Mammary epithelial cell (primary cell): ENCODE measurements at places on chromosomes 3 and 15. TPM values are rescaled to one million over a fixed set of nuclear protein-coding genes. Genes with fewer than 3 reads are reported as not detected.

Gene MBNL1
- polyA plus RNA-seq: 69.5 TPM

Gene RARB
- polyA plus RNA-seq: 0.08 TPM

Gene TGM5
- not detected for polyA plus RNA-seq

Gene GRM7
- polyA plus RNA-seq: 0.07 TPM

Gene BUB1B
- 18.5 TPM for polyA plus RNA-seq

Gene GOLGA6A
- not detected for polyA plus RNA-seq

Gene FAM174B
- 0.44 TPM for polyA plus RNA-seq

Gene C3orf20
- not detected for polyA plus RNA-seq

Gene CFAP92
- 0.29 TPM for polyA plus RNA-seq

Gene RHCG
- polyA plus RNA-seq: 1.5 TPM

Gene WDR48
- polyA plus RNA-seq: 11.7 TPM

Gene ERICH6
- 0.02 TPM for polyA plus RNA-seq

Gene ISLR
- polyA plus RNA-seq: 0.08 TPM

Gene GP9
- not detected for polyA plus RNA-seq

Gene CCR8
- not detected for polyA plus RNA-seq

Gene GOLGA8R
- 0.09 TPM for polyA plus RNA-seq

Gene CYP8B1
- not detected for polyA plus RNA-seq

Gene CGGBP1
- polyA plus RNA-seq: 37.0 TPM

Gene CRYGS
- polyA plus RNA-seq: 1.1 TPM

Gene PLAAT1
- polyA plus RNA-seq: 2.0 TPM

Gene PRSS50
- not detected for polyA plus RNA-seq

Gene C3orf85
- polyA plus RNA-seq: not detected

Gene KBTBD12
- polyA plus RNA-seq: not detected

Gene VILL
- polyA plus RNA-seq: 1.8 TPM

Gene CYP11A1
- not detected for polyA plus RNA-seq
